ENCODE measurements at places on chromosomes 4 and X.

DNA sequence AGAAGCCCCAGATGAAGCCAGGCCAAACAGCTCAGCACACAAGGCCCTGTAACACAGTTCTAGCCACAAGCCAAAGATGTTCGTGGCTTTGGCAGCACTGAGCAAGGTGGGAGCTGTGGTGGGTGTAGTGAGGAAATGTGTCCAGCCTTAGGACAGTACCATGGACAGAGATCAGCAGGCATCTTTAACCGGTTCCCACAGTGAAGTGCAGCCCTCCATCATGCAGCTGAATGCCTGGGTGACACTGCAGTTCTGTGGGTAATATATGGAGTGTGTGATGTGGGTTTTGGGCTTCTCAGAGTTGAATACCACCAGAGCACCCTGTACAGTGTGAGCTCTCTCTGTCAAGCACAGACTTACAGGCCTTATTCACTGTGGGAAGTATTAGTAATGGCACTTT lies 6.0 kb upstream of the NEXMIF start:
- DNase-seq = no peak

- no peak for DNase-seq
These were observed 47.0 kb downstream of the TASL start for GRCh38 chrX:30530606-30531005.

DNA sequence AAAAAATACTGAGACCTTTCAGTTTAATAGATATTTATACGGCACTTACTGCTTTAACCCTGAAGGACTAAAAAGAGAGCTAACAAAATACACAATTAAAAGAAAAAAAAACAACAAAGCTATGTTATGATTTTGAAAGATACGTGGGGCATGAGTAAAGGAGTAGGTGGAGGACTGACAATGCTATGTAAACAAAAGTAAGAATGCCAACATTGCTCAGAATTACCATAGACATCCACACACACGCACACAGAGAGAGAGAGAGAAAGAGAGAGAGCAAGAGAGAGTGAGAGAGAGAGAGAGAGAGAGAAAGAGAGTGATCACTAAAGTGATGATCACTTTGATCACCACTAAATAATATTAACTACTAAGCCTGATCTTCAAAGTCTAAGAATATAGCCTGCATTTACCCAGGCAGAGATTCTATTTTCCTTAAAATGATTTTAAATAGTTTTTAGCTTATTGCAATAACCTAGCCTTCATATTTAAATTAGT lies 313.9 kb upstream of the SPANXN4 start:
- DNase-seq = no peak

DNA sequence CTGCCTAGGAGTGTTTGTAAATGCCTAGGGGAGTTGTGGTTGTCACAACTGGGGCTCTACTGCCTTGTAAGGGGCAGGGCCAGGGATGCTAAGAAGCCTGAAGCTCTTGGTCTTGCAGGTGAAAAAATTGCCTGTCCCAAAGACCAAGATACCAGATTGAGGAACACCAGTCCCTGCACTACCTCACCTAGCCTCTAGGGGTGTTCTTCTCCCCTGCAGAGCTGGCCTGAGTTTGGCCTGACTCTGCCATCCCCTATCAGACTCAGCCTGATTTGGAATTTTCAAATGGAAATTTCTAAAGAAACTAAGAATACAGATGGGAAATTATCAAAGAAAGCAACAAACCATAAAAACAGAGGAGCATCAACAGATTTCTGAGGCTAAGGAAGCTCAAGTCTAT lies 90.4 kb downstream of the ZC4H2 start:
- DNase-seq = no peak

- DNase-seq = no peak
These were observed 368.0 kb downstream of the GBA3 start for GRCh38 chr4:23060776-23061175.

GRCh38 chr4:142045996-142046395 lies 409.6 kb downstream of the IL15 start:
- no peak for DNase-seq

DNA sequence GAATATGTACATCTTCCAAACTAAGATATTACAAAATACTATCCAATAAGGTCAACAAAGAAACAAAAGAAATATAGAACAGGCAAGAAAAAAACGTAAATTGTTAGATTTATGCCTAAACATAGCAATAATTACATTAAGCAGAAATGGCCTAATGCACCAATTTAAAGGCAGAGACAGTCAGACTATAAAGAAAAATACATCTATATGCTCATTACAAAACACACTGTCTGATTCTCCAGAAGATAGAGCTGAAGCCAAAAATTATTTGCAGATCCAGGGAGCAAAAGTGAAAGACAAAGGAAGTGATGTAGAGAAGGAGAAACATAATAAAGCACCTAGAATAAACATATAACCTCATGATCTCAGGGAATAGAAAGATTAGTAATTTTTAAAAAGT lies 246.9 kb downstream of the PAPSS1 start:
- no peak for DNase-seq

DNA sequence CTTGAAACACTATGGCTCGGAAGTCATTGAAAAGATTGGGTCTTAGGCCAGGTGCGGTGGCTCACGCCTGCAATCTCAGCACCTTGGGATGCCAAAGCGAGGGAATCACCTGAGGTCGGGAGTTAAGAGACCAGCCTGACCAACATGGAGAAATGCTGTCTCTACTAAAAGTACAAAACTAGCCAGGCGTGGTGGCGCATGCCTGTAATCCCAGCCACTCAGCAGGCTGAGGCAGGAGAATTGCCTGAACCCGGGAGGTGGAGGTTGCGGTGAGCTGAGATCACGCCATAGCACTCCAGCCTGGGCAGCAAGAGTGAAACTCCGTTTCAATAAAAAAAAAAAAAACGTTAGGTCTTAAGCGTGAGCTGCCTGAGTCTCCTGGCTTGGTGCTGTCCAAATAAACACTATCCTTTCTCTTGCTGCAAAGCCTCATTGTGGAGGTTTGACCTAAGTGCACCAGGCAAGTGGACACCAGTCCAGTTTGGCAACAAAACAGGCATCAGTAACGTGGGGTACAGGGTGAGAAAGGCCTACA lies 185.9 kb downstream of the DHRSX start:
- no peak for DNase-seq

DNA sequence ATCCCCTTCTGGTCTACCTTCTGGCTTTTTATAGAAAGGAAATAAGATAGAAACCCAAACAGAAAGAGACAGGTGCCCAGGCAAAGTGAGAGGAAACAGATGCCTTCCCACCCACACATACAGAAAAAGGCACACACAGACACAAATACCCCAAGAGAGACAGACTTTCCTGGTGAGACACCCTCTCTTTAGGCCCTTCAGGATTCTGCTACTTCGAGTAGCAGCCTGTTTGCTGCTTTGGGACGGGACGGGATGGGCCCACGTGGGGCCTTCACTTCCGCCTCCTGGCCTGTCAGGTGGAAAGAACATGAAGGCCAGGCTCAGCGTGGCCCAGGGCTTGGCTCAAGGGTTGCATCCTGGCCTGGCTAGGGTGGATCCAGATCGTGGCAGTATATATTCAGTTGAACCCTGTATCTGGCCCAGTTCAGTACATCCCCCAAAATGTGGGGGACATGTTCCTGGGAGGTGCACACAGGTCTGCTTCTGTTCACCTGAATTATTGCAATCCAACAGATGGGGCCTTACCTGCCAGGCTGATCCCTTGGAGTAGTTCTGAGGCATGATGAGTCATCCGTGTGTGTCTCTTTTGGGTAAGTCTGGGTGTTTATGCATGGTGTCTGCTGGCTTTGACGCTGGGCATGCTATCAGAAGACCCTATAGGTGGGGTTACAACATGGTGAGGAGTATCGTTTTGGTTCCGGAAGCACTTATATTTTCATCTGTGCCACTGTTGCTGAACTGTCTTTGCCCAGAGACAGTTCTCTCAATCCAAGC lies 2.4 kb downstream of the ZNF275 start:
- DNase-seq = no peak

DNA sequence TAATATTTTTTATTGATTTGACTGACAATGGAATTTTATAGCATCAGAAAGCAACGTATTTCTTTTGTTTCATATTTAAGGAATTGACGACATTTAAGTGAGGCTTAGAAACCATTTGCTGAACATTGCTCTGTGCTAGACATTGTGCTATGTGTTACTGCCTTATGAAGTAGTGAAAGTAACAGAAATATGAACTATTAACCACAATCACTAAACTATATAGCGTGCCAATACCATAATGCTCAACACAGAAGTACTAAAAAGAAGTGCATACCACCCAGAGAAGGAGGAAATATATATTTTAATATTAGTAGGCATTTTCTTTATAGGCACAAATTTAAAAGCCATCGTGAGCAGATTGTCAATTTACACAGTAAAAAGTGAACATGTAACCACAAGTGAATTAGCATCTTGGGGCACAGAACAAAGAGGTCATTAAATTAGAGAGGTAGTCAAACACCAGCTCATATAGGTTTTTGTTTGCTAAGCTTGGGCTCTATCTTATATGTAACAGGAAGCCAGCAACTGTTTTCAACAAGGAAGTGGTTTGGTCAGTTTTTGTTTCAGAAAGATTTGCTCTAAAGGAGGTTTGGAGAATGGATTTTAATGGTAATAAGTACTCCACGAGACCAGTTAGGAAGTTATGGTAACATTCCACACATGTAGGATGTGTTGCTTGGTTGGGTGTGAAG lies 270.7 kb downstream of the GRXCR1 start:
- no peak for DNase-seq

DNA sequence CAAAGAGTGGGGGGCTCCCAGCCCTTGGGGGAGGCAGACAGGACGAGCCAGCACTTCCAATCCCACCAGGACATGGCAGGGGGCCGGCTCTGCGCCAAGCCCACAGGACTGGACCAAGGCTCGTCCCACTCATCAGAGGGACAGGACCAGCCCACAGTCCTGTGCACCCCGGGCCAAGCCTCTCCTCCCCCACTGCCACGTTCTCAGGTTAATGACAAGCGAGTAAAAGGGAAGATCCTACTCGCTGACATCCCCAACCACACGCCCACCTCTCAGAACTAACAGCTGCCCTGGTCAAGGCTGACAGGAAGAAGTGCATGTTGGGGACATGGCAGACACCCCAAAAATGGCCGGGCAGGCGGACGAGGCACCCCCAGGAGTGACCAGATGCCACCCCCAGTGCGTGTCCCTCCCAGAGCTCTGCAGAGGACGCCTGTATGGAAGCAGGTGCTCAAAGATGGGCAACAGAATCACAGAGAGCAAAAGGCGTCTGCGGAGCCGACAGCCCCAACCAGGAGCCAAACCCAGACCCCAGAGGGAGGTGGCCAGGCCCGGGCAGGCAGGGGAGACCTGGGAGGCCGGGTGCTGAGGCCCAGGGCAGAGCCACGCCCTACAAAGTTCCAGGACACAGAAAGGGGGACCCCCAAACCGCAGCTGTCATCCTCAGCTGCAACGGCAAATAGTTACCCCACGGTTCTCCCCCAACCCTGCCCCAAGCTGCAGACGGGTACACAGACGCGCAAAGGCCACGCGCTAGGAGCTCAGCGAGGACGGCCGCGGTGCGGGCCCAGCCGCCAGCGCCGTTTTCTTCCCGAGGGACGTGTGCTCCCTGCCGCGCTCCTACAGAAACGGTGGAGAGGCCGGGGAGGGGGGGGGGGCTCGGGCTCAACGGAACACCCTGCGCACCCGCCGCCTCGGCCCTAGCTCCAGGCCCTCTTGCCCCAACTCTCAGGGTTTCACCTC lies 1.7 kb downstream of the CTBP1 start:
- DNase-seq = no peak

DNA sequence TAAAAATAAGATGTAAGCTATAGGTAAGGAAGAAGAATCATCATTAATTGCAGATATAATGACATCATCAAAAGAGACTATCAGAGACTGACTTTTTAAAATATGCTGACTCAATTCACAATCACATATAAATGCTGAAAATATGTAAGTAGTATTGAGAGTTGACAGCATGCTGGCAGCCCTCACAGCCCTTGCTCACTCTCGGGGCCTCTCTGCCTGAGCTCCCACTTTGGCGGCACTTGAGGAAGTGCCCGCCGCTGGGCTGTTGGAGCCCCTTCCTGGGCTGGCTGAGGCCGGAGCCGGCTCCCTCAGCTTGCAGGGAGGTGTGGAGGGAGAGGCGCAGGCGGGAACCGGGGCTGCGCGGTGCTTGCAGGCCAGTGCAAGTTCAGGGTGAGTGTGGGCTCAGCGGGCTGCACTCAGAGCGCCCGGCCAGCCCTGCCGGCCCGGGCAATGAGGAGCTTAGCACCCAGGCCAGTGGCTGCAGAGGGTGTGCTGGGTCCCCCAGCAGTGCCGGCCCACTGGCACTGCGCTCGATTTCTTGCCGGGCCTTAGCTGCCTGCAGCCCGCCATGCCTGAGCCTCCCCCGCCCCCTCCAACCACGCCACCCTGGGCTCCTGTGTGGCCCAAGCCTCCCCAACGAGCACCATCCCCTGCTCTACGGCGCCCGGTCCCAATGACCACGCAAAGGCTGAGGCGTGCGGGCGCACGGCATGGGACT lies 68.9 kb downstream of the RAB28 start:
- no peak for DNase-seq

Measured in right renal cortex interstitium (tissue), 3 donors.